ENCODE measurements at places on chromosomes 12 and 14.

GRCh38 chr14:73739174-73739898 lies 25.2 kb upstream of the PNMA1 start:
- DNase-seq: no peak

DNA sequence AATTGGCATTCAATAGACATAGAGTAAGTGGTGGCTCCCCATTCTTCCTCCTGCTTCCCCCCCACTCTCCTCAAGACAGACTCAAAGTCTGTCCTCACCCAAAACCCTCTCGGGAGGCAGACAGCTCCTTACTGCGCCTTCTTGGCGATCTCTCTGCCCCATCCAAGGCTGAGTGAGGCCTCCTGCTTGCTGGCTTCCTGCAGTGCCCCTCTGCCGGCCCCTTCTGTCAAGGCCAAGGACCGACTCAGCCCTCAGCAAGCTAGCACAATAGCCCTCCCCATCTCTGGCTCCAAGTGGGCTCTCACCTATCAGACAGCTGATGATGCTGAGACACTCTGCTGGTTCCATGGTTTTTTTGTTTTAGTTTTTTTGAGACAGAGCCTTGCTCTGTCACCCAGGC lies 62.5 kb upstream of the DLK1 start:
- no peak for DNase-seq

- no peak for DNase-seq
Observed at GRCh38 chr14:91413547-91414474, 3.8 kb downstream of the CCDC88C start.

- DNase-seq: no peak
Observed at GRCh38 chr12:114608509-114608908, 75.5 kb downstream of the TBX3 start.

DNA sequence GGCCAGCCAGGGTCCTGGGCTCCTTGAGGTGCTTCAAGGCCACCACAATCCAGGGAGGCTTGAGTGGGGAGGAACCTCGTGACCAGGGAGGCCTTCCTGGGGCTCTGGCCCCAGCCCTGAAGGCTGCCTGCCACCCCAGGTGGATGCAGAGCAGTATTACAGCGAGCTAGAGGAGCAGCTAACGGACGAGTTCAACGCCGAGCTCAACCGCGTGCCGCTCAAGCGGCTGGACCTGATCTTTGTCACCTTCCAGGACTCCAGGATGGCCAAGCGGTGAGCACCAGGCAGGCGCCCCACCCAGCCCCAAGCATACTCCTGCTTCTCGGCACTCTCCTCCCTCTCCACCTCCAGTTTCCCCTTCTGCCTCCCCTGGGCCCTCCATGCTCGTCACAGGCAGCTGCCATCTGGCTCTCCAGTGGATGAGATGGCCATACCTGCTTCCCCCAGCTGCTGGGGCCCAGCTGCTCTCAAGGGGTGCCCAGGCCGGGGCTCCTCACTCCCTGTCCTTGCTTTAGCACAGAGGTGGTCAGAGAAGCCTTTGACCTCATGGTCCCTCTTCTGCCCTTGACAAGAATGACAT lies 30.6 kb downstream of the NGB start:
- DNase-seq: no peak

DNA sequence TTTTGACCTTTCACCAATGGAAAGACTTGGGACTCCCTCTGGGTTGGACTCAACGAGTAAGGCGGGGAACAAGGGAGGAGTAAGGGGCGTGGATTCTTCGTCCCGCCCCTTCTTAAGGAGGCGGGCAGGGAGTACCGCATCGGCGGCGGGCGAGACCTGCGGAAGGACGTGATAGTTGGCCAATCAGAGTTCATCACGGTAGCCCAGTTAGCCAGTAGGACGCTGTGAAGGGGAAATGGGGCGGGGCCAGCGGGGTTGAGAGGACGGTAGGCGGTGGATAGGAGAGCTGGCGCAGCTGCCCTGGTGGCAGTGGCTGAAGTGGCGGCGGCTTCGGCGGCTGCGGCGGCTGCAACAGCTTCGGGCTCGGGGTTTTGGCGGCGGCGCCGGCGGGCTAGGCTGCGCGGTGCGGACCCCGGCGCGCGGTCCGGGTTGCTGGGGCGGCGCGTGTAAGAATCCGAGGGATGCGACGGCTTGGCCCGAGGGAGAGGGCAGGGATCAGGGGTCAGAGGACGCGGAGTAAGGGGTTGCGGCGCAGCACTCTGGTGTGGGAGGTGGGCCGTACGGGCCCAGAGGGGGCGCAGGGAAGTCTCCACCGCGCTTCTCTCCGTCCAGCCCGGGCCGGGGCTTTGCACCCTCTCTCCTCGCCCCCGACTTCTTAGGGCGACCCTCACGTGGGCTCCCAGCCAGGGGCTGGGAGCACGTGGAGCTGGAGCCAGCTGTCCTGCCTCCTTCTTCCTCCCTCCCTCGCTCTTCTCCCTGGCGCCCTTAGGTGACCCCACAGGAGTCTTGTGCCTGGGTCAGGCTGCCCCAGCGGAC lies at the start of gene TPCN1:
TPCN1 (plus strand) TSS at position 284 of the 816 bp plus-strand sequence. CDS start 5,389 bp downstream, outside the sequence.
- DNase-seq: peak; percentile 100

DNA sequence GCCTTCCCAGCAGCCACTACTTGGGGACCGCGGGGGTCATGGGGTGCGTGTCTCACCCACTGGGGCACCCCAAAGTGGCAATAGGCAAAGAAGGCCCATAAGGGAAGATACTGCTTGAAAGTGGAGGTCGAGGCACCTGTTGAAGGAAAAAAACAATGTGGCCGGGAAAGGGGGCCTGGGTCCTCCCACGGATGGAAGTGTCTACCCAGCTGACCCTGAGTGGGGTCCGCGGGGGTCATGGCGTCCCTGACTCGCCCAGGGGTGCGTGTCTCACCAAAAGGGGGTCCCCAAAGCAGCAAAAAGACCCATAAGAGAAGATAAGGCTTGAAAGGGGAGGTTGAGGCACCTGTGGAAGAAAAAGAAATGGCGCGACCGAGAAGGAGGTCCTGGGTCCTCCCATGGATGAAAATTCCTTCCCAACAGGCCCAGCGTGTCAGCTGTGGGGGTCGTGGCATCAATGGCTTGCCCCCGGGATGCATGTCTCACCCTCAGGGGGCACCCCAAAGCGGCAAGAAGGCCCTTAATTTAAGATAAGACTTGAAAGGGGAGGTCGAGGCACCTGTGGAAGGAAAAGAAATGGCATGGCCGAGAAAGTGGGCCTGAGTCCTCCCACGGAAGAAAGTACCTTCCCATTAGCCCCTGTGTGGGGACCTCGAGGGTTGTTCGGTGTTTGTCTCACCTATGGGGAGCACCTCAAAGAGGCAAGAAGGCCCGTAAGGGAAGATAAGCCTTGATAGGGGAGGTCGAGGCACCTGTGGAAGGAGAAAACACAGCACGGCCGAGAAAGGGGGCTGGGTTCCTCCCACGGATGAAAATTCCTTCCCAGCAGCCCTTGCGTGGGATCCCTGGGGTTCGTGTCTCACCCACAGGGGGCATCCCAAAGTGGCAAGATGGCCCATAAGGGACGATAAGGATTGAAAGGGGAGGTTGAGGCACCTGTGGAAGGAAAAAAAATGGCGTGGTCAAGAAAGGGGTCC lies 266.0 kb downstream of the ALG10 start:
- no peak for DNase-seq

GRCh38 chr12:79397609-79398008 lies 293.2 kb downstream of the PAWR start:
- DNase-seq: peak; percentile 53

- no peak for DNase-seq
Observed at GRCh38 chr12:117300174-117300573, 61.3 kb downstream of the NOS1 start.

DNA sequence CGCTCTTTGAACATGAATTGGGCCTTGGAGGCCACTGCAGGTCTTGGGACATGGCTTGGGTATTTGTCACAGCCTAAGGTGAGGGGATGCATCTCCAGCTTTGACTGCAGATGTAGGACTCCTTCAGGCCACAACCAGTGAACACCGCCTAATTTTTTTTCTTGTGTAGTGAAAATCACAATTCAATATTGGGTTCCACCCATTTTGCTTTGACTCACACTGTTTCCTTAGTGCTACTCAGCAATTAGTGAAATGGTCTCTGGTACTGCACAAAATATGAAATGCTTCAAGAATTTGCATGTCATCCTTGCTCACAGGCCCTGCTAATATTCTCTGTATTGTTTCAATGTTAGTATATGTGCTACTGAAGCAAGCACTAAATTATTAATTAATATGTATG lies 12.5 kb downstream of the TMEM253 start:
- DNase-seq: no peak

Measured in ELR (cell line).